ENCODE measurements at places on chromosomes 16 and 17.

DNA sequence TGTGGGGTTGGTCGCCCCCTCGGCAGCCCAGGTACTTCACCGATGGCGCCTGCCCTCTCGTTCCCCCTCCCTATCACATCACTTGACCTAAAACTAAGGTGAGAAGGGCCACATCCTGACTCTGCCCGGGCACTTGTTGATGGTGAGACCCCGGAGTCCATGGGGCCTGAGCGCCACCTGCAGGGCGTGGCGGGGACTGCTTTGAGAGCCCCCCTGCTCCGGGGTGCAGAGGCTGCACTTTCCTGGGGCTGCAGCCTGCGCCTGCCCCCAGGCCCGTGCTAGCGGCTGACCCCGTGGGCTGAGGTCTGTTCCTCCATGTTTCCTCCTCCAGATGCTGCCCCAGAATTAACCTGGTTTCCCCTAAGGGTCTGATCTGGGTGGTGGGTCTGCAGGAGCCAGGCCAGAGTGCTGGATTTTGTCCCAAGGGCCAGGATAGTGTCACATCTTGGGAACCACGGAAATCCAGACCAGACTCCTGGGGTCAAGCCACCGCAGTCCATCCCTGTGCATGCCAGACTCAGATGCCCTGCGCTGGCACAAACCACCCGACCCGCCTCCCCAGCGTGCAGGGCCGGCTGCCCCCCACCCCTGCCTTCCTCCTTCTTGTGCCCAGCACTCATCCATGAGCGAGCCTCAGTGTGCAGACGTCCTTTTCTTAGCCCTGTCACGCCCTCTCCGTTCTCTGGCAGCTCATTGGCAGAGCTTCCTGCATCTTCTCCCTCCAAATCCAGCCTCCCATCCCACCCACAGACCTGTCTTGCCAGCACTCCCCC is 2.7 kb downstream of the NDUFAF8 start:
- DNase-seq = peak; percentile 39

DNA sequence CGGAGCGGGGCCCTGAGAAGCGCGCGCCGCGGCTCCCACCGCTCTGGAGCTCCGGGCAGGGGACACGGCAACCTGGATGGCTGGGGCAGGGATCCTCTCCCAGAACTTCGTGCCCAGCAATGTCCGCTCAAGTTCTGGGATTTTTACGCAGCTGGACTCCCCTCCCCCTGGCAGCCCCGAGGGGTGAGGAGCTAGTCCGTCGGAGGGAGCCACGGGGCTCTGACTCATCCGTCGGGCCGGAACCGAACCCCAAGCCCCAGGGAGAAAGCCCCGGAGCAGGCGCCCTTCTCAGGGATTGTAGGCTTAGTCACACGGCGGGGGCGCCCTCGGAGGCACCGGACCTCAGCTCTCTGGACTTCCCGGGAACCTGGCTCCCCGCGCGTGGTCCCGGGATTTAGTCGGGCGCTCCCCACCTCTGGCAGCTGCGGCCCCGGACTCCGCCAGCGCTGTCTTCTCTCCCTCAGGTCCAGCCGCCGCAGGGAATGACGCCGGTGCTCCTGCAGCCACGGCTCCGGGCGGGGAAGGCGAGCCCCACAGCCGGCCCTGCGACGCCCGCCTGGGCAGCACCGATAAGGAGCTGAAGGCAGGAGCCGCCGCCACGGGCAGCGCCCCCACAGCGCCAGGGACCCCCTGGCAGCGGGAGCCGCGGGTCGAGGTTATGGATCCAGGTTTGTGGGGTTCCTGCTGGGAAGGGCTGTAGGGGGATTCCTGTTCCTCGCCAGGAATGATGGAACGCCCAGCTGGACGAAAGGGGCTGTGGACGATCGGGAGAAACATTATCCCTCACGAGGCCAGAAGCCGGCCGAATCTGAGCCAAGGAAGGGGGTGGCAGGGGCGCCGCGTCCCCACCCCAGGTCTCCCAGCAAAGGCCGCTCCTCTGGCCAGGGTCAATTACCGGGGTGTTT is 830 bp downstream of the SPHK1 start:
- DNase-seq = no peak

GRCh38 chr17:9170336-9170735 is 149.0 kb downstream of the NTN1 start:
- no peak for DNase-seq

- DNase-seq = no peak
Measured at GRCh38 chr17:48615963-48616716, 1.0 kb upstream of the HOXB8 start.
